ENCODE measurements at places on chromosomes 1 and 21.
A peak's percentile ranks its signal among the peaks of the same experiment; 100 is the strongest.

DNA sequence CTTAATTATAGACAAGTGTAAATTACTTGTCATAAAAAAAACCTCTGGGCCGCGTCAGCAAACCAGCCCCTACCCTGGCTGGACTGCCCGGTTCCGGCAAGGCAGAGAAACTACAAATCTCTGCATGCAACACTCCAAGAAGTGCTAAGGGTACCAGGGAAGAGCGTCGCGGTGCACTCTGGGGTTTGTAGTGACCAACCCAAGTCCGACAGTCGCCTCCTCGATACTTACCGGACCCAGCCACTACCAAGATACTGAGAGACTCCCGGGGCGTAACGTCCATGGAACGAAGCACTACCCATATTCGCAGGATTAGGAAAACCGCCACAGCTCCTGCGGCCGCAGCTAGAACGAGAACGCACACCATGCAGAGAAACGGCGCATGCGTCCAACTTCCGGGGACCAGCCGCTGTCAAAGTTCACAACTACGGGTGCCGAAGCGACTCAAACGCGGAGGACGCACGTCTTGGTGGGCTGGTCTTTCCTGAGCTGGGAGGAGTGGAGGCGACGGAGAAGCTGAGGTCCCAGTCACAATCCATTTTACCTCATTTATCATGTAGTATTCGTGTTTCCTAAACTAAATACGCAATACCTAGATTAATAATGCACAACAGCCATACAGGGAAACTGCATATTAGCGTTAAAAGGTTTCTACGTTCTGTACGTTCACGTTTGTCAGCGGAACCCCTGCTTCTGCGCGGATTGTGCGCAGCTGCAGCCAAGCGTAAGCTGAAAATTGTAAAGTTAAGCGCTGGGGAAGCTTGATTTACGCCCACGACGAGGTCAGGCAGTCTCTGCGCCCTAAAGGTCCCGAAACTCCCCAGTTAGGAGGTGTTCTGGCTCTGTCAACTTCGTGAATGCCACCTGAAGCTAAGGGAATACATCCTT, at the start of gene ALG14:
Gene ALG14 (minus strand): TSS at position 420 of the 888 bp plus-strand sequence. CDS start 53 bp downstream, at position 367.
- DNase-seq, result peak; percentile 94

DNA sequence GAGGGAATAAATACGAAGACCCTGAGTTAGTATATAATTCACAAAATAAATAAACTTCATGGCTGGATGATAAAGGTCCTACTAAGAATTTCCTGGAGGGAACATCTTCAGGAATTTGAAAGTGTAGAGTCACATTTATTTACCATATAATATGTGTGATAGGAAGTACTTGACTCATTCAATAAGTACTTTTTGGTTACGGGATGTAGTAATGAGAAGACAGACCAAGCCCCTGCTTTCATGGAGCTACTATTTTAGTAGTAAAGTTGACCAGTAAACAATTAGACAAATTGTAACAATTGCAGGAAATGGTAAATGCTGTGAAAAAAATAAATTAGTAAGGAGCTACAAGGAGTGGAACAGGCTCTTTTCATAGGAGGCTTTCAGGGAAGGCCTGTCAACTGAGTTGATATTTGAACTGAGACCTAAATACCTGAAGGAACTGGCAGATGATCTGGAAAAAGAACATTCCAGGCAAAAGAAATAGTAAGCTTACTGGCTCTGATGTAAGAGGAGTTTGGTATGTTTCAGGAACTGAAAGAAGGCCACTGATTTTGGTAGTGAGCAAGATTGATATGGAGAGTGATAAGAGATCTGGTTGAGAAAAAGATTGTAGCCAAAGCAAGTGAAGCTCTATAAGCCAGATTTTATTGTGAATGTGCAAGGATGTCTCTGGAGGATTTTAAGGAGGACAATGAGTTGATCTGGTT, 36.2 kb downstream of the CAMSAP2 start:
- no peak for DNase-seq

GRCh38 chr1:77888781-77889642, 588 bp downstream of the NEXN start:
- peak; percentile 54 for DNase-seq

DNA sequence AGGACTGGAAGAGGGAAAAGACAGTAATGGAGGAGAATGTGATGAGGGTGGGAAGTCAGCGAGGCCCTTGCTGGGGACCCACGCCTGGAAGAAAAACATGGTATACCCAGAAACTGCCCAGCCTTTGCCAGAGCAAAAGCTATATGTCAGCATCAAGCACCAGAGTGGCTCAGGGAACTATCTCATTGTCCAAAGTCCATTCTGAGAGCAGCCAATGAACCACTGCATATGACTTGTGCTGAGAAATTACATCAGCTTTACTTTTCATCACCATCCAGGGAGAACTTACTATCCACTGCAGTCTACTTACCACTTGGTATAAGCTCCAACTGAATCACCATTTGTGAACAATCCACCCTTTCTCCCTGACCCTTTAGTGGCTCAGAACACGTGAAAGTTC, 148.1 kb downstream of the TTLL7 start:
- DNase-seq, result no peak

- no peak for DNase-seq
These were observed 13.6 kb upstream of the TMPRSS2 start for GRCh38 chr21:41521489-41522027.

DNA sequence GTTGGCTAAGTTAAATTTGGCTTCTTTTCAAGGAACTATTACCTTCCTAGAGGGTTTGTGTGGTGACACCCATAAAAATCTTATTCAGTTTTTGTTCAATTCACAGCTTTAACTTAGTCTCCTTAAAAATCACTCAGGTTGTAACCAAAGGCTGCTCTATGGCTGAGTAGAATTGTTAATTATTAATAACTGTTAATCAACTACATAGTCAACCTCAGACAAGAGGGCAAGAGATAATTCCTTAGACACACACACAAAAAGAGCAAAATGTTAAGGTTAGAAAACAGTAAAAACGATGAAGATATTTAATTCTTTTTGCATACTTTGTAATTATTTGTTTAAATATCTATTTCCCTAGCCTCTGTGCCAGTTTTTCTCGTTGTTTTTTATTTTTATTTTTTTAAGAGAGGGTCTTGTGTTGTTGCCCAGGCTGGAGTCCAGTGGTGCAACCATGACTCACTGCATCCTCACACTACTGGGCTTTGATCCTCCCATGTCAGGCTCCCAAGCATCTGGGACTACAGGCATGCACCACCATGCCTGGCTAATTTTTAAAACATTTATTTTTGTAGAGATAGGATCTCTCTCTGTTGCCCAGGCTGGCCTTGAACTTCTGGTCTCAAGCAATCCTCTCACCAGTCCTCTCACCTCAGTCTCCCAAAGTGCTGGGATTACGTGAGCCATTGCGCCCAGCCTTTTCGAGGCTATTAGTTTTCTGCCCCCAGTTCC, 215.2 kb downstream of the DISC1 start:
- no peak for DNase-seq

DNA sequence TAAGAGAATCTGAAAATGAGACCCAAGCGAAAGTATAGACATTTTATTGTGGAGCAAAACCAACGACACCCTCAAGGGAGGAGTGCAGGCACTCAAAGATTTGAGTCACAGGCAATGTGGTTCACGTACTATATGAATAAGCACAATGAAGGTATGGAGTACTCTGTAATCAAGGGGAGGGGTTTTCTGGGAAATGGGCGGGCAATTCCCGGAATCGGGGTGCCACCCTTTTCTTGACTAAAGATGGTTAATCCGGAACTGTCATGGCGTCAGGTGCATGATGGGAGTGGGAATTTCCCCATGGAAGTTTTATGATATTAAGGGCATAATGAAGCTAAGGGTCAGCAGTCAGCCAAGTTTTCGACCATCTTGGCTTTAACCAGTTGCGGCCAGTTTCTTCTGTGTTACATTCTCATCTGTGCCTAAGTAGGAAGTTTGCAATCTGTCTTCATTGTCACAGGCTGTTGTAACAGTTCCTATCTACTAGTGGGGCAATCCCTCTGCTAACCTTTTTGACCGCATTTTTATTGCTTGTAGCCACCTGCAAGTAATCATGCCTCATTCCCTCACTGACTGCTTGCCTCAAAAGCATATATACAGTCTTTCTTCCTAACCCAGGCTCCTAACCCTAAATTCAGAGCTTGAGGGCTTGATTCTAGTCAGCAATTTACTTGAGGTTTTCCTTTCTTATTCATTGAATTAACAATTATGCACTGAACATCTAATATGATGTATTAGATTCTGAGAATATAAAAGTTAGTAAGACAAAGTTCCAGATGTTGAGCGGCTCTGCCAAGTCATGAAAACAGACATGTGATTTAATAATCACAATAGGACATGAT, 775 bp upstream of the AIM2 start:
- peak; percentile 99 for DNase-seq

DNA sequence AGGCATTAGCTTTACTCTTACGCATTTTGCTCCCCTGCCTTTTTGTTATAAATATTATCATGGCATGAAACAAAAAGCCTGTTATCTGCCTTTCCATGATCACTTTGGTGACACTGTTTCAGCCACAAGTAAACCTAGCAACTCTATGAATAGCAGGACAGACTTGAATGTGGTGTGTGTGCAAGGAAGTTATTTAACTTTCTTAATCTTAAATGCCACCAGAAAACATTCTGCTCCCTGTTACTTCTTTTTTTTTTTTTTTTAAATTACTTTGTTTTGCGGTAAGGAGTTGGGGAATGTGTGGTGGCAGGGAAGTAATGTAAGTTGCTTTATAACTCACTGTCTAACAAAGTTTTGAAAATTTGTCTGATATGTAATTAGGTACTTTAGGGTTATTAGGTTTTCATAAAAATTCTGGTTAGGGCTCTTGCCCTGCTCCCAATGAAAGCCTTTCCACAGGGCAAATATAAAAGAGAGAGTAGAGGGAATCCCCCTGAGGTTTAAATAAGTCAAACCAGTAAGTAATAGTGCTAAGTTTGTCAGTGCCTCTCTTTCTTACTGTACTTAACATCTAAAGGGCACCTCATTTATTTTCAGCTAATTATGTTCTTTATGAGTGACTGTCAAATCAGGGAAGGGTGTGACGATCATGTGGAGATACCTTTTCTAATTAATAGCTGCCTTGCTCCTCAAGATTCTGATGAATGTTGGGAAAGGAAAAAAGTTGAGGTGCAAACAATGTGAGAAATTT, 39.5 kb downstream of the RASAL2 start:
- DNase-seq, result no peak

DNA sequence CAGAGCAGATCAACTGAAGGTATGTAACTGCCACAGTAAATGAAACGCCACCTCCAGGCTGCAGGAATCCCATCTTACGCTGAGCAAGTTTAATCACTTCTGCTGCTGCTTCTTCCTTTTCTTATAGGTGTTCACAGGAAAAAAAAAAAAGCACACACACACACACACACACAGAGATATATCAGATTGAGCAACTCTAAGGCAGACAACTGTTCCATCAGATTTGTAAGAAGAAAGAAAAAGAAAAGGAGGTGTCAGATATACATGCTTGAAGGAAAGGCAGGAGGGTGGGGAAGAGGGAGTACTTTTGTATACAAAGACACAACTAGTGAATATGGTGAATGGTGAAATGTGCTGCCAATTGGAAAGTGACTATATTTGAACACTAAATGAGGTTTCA, 28.6 kb downstream of the DSTYK start:
- DNase-seq, result no peak

DNA sequence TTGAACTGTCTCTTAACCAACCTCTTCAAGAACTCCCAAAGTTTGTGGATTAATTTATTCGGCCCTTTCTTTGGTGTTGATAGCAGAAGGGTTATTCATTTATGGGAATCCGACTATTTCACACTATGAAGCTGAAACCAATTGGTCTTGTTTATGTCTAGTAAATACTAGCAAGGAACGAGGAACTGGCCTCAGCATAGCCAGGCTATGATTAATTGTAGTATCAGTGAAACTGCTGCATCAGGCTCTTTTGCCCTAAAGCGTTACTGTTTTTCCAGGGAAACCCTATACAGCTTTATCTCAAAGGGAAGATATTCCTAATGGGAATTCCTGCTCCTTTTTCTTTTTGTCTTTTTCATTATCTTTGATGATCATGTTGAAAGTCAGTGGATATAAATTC, 35.1 kb downstream of the CLEC20A start:
- no peak for DNase-seq

DNA sequence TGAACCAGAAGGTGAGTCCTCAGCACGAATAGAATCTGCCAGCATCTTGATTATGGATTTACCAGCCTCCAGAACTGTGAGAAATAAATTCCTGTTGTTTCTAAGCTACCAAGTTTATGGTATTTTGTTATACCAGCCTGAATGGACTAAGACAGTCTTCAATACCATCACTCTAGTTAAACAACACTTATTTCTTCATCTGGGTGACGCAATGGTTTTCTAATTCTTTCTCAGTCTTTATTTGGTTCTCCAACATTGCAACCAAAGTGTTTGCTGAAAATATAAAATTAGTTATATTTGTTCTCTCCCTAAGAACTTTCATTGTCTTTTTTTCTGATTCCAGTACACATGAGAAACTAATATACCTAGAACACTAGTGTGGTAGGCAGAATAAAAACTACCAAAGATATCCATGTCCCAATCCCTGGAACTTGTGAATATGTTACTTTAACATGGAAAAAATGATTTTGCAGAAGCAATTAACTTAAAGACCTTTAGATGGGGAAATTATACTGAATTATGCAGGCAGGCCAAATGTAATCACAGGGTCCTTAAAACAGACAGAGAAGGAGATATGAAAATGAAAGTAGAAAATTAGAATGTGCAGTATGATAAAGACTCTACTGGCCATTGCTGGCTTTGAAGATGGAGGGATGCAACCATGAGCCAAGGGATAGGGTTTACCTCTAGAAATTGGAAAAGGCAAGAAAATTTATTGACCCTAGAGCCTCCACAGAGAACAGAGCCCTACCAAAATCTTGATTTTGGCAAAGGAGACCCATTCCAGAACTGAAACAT, 1115.1 kb downstream of the PLA2G4A start:
- DNase-seq, result no peak

DNA sequence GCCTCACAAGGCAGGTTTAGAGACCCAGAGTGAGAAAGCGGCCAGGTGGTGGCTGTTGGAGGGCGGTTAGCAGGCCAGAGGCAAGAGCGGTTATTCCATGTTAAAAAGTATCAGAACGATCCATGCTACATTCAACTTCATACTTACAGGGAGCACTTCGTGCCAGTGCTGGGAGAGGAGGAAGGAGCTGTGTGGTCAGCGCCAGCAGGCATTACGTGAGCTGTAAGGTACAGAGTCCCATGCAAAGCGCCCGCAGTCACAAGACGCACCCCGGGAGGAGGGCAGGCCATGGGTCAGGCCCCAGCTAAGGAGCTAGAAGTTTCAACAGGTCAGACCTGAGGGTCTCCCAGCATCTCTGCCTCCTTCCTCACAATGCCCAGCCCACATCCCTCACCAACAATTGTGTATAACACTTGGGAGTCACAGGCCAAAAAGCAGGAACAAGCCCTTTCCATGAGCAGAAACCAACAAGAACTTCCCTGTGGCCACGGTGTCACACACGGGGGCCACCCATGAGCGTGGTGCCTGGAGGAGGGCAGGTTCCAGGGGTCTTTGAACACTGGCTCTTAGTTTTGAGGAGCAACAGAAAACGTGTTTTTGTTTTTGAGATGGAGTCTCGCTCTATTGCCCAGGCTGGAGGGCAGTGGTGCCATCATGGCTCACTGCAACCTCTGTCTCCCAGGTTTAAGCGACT, 21.8 kb upstream of the GPR153 start:
- no peak for DNase-seq

All from activated T-cell treated with anti-CD3 and anti-CD28 coated beads, Interleukin-2, amount 50 U/mL, for 48 hours (primary cell).